ENCODE measurements at places on chromosomes 5 and 9.

DNA sequence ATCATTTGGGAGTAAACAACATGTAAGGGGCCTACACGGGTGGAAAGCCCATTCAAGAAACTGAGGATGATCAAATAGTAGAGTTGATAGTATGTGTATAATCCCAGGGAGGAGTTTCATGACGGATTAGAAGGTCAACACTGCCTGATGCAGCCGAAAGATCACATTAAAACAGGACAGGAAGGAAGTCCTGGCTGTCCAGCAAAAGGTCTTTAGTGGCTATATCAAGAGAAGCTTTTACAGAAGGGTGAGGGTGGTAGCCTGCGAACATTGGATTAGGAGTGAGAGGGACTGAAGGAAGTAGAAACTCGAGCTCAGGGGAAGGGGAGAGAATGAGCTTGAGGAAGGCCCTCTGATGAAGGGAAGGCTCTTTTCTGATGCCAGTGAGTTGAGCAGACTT lies 36.0 kb downstream of the DOCK8 start:
- DNase-seq = no peak

DNA sequence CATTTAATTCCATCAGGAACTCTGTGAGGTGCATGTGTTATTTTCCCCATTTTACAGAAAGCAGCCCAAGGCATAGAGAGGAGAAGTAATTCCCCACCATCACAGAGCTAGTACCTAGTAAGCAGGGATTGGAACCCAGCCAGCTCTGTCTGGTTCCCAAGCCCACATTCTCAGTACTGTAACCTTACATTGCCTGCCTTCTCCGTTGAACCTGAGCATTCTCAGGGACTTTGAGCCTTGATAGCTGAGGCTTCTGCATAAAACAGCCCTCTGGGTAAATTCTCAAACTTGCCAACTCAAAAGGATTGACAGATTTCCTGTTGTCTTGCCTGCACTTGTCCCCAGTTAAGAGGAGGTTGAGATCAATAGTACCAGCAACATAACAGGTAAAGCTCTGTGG lies 9.2 kb upstream of the GLE1 start:
- DNase-seq = no peak

- DNase-seq = no peak
These were observed 1.0 kb upstream of the CDH6 start for GRCh38 chr5:31192442-31192841.

DNA sequence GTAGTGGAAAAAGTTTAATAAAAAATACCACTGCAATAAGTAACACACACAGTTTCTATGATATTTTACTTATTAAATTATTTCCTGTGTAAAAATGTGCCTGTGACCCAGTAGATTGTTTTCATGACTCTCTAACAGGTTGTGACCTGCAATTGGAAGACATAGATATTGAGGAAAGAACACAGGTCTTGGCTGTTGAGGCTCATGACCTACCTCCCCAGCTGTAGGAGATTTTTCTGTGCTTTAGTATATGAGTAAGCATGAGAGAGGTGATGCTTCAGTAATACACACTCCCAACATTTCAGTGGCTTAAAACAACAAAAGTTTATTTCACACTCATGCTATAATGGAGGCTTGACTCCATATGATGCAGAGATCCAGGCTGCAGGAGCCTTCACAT lies 47.3 kb upstream of the TNC start:
- DNase-seq = no peak

GRCh38 chr5:155792873-155793272 lies 534.1 kb upstream of the SGCD start:
- DNase-seq = no peak

DNA sequence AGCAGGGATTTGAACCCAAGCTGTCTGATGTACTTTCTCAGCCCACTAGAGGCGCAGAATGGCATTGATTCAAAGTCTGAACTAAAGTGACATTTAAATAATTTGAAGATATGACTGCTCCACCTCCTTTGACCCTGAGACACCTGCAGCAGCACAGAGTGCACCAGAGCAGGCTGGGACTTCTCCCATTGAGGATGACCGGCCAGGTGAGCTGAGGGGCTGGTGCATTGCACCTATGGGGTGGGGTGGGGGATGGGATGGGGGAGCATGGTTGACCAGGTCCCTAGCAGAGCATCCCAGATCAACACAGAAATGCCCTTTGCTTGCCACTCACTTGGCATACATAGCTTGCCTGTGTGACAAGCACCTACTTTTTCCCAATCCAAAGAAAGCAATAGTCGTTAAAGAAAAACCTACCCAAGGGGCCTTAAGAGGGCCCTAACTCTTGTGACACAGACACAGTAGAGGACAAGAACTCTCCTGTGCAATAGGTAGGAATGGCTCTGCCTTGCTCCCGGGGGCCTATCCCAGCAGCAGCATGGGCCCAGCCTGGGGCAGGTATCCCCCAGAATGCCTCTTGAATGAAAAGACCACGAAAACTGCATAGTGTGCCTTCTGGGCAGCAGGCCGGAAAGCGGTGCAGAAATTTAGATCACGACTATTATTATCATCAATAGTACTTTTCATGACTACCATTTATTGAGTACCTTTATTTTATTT lies 6.5 kb downstream of the SH3PXD2B start:
- no peak for DNase-seq

DNA sequence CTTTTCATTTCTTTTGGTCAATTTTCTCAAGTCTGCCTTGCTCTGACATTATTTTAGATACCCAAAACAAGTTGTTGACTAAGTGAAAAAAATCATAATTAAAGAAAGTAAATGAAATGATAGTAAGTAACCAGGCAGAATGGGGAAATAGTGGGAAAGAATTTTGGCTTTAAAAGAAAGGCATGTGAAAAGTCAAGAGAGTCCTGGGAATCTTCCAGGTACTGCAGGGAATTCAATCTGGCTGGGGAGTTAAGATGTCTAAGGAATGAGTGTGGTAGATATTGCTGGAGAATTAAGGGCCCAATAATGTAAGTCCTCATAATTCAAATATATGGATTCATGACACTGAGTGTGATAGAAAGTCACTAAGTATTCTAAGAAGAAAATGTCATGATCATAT lies 123.1 kb upstream of the PAPPA start:
- peak; percentile 51 for DNase-seq

- DNase-seq = no peak
These were observed 103.8 kb downstream of the DMXL1 start for GRCh38 chr5:119174578-119175163.

- DNase-seq = no peak
These were observed 28.2 kb downstream of the ARSB start for GRCh38 chr5:78956901-78957300.

DNA sequence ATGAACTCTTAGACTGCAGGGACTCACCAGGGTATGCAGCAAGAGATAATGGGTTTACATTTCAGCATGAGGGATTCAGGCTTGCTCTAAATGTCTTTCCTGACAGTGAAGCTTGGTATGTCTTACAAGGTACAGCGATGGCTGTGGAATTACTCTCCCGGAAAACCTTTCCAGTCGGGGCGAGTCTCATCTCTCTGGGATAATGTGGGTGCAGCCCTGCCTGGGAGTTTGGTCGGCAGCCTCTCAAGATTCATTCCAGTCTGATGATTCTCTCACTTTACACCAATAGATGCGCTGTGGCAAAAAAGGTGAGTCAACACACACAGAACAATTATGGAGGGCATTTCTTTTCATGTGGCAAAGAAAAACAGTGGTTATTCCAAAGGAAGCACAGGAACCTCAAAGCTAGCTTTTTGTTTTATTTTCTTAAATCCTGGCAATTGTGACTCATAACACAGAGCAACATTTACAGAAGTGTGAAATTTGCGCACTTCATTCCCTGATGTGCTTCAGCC lies 190.3 kb downstream of the DCP2 start:
- no peak for DNase-seq

GRCh38 chr5:171755354-171755821 lies 30.2 kb upstream of the SMIM23 start:
- peak; percentile 23 for DNase-seq

GRCh38 chr5:76638479-76638878 lies 15.3 kb upstream of the F2RL2 start:
- no peak for DNase-seq

DNA sequence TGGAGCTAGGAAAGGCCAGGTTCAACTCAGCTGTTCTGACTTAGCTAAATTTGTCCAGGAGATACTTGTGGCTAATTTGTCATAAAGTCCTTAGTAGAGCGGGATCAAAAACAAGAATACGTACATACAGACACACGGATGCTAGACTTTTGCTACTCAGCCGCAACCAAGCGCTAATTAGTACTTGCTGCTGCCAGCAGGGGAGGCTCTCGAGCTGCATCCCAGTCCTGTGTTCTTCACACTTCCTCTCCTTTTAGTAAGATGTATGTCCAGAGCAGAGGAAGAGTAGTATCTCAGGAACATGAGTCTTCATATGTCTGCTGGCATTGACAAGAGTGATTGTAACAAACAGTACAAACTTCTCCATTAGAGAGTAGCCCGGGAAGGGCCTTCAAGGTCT lies 58.3 kb downstream of the CYFIP2 start:
- DNase-seq = no peak

DNA sequence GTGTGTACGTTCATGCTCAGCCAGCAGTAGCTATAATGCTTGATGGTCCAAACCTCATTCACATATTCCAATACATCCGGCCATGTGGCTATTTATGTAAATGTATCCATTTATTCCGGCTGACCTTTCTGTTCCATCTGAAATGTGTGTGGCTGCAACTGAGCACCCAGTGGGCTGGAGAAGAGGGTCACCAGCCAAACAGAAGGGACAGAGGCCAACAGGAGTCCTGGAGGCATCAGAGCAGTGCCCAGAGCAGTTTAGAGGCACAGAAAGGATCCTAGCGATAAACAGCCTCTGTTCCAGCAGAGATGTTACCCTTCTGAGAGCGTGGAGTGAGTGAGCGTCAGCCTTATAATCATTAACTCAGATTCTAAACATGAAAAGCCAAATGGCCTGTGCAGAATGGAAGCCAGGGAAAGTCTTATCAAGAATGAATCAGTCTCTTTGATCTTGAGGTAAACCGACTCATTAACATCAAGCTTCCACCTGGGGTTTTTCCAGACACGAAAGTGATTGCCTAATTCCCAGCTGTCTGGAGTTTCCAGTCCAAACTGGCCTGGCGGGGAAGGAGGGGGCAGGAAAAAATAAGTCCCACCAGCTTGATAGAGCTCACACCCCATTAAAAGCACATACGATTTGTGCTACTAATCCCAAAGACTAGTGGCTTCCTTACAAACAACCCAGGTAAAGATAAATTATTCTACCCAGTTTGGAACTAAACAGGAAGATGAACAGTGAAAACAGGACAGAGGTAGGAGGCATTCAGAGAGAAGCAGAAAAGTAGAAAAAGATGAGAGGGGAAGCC lies 55.7 kb downstream of the SUSD1 start:
- DNase-seq = no peak

DNA sequence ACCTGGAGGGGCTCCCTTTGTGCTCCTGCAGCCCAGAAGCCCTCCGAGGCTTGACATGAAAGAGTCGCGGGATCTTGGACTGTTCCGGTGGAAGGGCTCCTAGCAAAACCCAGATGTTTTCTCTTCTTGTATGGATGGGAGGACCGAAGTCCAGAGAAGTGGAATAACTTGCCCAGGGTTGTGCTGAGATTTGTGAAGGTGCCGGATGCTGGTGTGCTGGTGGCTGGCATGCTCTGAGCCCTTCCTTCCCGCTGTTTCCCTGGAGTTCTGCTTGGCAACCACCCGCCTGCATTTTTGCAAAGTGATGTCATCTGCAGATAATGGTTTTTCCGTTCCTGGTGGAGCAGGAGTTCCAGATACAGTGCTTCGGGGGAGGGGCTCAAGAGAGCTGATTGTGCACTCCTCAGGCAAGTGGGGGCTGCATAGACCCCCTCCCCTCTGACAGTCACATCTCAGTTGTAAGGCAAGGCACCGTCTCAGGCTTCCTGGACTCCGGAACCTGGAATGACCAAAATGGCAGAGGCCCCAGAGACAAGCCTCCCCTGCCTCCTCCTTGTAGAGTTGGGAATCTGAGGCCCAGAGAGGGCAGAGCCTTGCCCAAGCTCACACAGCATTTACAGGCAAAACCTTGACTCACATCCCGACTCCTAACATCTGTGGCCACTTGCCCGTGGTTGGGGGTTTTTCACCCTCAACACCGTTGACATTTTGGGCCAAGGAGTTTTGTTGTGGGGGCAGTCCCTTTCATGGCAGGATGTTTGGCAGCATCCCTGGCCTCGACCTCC lies 157.0 kb downstream of the RGS3 start:
- DNase-seq = peak; percentile 75

- no peak for DNase-seq
These were observed 203.3 kb downstream of the SLIT3 start for GRCh38 chr5:169097374-169098326.

DNA sequence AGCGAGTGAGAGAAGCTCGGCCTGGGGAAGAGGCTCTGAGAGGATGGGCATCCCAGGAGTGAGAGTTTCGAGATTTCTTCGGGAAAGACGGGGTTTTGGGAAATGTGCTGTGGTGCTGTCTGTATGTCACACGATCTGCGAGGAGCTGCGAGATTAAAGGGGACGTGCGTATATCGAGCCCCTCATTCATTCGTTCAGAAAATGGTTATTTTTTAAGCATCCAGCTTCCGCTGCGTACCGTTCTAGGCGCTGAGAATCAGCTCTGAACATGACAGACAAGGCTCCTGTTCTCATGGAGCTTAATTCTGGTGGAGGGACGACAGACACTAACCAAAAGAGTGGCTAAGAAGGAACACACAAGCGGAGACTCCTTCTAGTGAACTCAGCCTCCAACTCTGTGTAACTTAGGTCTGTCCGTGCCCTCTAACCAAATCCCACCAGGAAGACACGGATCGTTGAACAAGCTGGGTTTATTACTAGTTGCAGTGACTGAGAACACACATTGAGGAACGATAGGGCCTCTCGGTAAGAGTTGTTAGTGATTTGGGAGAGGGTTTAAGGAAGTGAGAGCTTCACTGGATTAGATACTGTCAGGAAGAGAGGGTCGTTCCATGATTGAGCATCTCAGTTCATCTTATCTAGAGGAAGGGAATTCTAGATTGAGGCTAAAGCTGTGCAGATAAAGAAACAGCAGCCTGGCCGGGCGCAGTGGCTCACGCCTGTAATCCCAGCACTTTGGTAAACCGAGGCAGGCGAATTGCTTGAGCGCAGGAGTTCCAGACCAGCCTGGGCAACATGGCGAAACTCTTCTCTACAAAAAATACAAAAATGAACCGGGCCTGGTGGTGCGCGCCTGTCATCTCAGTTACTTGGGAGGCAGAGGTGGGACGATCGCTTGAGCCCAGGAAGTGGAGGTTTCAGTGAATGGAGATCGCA lies 1.0 kb upstream of the FBXW11 start:
- DNase-seq = no peak

DNA sequence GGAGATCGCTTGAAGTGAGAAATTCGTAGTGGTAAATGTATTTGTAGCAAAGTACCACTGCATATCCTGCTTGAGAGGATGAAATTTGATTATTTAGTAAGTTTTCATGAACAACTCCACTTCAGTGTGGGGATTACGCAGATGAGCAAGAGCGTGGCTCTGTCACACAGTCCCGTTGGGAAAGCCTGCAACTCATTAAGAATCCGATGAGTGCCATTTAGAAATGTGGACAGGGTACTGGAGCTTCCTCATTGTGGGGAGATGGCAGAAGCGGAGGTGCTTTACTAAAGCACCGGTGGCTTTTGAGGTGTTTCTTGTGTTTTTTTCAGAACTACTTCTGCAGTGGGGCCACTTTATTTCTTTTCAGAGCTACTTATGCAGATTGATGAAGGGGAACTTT lies 1.4 kb downstream of the TJP2 start:
- DNase-seq = no peak

- peak; percentile 75 for DNase-seq
These were observed 32.7 kb upstream of the ZCCHC9 start for GRCh38 chr5:81268521-81269196.

Measured in GM04503 (cell line).